ENCODE measurements at places on chromosomes 11 and 22.

DNA sequence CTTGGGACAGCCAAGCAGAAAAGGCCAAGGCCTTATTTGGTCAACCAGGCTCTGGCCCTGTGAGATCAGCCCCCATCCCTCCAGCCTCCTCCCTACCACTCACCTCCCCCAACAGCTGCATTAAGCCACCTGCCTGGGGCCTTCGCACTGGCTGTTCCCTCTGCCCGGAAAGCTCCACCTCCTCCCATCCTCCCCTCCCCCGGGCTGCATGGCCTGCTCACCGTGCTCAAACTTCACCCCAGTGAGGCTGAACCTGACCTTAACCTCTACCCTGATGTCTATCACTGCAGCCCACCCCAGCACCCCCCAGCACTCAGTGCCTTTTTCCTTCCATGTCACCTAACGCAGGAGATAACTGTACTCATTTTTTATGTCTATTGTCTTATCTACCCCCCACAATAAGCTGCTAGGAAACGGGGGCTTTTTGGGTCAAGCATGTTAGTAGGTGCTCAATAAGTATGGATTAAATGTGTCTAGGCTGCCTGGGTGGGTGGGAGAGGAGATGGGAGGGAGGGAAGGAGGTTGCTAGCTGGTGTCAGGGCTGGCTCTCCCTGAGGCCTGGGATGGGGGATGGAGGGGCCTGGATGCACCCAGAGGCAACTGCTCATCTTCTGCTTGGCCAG is 912 bp downstream of the PTPRCAP start:
- no peak for DNase-seq

GRCh38 chr11:69588270-69588669 is 52.7 kb upstream of the CCND1 start:
- DNase-seq: no peak

DNA sequence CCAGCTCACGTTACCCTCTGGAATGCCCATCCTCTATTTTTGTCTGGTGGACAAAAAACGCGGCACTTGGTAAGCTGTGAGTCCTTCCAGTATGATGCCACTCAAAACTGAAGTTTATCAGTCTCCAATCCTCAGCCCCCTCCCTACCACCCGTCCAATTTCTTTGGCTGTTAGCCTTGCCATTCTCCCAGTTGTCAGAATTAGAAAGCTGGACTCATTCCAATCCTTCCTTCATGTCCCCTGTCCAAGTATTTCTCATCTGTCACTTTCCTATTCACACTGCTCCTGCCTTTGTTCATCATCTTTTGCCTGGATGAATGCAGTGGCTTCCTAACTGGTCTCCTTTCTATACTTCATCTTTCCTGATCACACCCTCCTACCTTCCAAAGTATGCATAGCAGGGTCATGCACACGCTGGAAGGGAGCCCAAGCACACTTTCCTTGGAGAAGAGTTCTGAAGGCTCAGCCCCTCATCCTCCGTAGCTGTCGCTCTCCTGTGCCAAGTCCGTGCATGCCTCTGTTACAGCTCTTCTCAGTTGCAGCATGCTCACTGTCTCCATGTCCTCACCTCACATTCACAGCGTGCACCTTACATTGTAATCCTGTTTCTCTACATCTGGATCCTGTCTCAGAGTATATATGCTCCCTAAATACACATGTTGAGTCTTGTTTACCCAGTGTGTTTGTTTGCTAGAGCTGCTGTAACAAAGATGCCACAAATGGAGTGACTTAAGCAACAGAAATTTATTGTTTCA is 19.4 kb downstream of the APLP2 start:
- peak; percentile 37 for DNase-seq

DNA sequence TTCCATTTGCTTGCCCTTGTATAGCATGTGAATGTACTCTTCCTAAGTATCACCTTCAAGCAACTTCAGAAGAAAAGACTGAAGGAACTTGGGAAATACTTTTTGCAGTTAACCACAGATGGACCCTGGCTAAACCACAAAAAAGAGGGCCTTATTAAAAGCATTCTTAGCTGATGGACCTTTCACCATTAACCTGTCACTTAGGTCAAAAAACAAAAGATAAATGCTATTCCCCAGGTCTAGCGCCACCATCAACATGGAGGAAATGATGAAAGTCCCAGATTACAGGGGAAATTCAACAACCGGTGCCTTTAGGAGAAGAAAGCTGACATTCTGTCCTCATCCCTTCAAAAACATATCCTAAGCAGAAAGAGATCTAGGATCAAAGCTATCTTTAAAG is 29.5 kb downstream of the STK33 start:
- DNase-seq: no peak

GRCh38 chr11:134171951-134172350 is 51.8 kb downstream of the NCAPD3 start:
- no peak for DNase-seq

DNA sequence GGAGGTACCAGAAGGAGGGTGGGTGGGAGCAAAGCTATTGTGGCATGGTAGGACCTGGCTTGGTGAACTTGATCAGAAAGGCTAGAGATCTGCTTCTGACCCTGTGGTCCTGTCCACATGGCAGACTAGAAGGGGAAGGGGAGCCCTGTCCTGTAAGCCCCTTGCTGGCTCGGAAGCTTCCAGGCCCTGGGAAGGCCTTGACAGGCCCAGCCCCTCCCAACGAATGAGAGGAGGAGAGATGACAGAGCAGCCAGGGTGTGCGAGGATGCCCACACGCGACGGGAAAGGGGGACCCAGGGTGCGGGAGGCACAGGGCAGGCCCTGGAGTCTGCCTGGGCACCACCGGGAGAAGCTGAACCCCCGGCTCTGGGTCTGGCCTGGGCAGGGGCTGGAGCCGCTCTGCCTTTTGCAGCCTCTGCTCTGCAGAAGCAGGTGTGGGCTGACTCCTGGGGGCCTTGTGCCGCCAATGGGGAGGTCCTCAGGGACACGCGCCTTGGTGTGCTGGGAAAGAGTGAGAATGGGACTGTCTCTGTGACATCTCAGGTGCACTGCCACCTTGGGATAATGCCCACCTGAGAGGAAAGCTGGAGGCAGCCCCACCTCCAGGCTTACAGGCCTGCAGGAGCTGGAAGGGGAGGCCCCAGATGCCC is 1447.5 kb downstream of the BRD1 start:
- DNase-seq: no peak

All from NCI-H2029 (cell line).